ENCODE measurements at places on chromosomes 6 and 20. TPM values are rescaled to one million over a fixed set of nuclear protein-coding genes. Genes with fewer than 3 reads are reported as not detected.

LRRC73 gene
- 1.3 TPM for total RNA-seq

SEL1L2 gene
- not detected for total RNA-seq

PLCB1 gene
- total RNA-seq: 36.8 TPM

MCM9 gene
- total RNA-seq: 18.0 TPM

PACSIN1 gene
- 0.30 TPM for total RNA-seq

FLRT3 gene
- total RNA-seq: 26.7 TPM

GPR6 gene
- not detected for total RNA-seq

OPRL1 gene
- 1.5 TPM for total RNA-seq

SYNGAP1 gene
- total RNA-seq: 24.7 TPM

CCN2 gene
- 362 TPM for total RNA-seq

EPPIN gene
- not detected for total RNA-seq

FRK gene
- 1.3 TPM for total RNA-seq

ZNF184 gene
- 10.7 TPM for total RNA-seq

HINT3 gene
- 27.8 TPM for total RNA-seq

RIPPLY2 gene
- not detected for total RNA-seq

HDGFL1 gene
- total RNA-seq: not detected

COL9A3 gene
- 51.3 TPM for total RNA-seq

WFDC10B gene
- 0.84 TPM for total RNA-seq

APMAP gene
- total RNA-seq: 83.1 TPM

FAM162B gene
- total RNA-seq: 12.3 TPM

SNAI1 gene
- 4.5 TPM for total RNA-seq

PHACTR1 gene
- 2.7 TPM for total RNA-seq

CST8 gene
- not detected for total RNA-seq

CABLES2 gene
- 9.9 TPM for total RNA-seq

RIN2 gene
- total RNA-seq: 71.4 TPM

TBC1D20 gene
- total RNA-seq: 46.7 TPM

BCAS4 gene
- 0.59 TPM for total RNA-seq

Data from tibial nerve (tissue), 4 donors.